ENCODE measurements at places on chromosomes 5 and 9.

DNA sequence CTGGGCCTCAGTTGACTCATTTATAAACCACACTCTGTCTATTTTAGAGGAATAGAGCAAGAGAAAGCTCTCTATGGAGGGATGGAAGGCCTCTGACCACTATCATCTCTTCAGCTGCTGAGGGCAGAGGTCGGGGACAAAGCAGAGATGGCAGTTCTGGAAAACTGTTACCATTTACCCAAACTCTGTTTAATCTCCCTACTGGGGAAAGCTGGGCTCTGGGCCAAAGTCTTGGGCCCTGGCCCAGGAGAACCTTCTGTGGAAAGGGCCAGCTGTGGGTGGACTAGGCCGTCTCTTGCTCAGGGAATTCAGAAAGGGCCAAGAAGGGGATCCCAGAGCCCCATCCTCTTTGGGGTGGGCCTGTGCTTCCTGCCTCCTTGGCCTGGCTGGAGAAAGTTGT is 100.0 kb downstream of the PSD2 start:
- no peak for DNase-seq

GRCh38 chr5:170819824-170820223 is 36.3 kb downstream of the GABRP start:
- no peak for DNase-seq

DNA sequence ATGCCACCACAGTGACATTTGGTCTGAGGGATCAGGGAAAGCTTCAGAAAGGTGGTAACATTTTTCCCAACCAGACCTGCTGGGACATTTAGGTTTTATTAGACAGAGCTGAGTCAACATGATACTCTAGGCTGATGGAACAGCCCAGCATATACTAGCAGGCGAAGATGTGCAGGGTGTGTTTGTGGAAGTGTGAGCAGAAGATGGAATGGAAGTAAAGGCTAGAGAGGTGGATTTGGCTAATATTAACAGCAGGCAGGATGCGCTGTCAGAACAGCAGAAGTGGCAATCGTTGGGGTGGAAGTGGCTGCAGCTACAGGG is 340.6 kb downstream of the ASTN2 start:
- no peak for DNase-seq

DNA sequence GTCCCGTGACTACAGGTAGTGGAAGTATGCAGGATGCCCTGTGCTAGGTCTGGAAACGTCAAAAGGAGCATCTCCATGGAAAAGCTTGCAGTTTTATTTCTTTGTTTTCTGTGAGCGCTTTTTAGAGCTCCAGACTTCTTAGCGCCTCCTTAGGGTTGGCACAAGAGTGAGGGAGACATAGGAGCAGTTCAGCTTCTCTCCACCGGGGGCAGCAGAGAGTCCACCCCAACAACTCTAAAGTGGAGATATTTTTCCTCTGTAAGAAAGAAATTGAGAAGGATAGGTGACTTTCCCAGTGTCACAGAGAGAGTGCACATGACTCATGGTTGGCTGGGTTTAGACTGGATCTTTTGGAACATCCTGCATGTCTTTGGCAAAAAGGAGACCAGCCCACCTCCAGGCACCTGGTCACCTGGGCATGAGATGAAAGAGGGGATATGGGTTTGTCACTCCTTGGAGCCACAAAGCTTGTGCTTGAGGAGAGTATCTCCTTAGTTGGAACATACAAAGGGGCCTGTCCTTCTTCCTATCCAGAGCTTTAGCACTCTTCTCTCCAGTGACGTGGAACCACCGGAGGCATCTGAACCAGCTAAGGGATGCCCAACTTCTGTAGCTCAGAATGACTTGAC is 637.7 kb downstream of the SEMA5A start:
- DNase-seq: no peak

- no peak for DNase-seq
Measured at GRCh38 chr5:28766565-28767158, 1728.3 kb upstream of the CDH9 start.

GRCh38 chr9:111599955-111600343 is 502 bp upstream of the PTGR1 start:
- DNase-seq: no peak

DNA sequence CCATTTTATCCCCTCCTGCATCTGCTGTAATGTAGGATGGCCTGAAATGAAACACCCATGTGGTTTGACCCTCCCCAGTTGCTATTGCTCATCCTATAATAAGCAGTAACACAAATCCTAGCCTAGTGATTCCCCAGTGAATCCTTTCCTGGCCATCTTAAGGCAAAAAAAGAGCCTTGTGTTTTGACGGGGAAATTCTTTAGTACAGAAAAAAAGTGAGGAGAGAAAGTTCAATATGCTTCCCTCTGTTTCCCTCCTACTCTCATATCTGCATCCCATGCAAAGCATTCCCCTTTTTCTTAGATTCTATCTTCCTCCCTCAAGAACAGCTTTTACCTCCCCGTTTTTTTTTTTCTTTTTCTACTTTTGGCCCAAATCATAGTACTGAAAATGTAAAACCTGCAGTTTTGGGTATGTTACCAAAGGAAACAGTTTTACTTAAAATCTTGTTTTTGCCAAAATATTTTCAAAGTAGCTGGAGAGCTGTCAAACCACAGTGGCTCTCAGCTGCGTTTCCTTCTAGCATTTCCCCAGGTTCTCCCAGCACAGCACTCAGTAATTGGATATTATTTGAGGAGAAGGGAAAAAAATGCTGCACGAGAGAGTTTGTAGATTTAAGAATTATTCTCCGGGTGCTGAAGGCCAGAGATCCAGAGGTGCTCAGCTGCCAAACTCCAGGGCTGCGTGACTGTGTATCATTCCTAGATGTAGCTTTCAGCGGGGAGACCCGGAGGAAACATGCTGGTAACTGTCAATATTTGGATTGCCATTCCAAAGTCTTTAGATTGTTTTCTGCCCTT is 321.4 kb downstream of the NPR3 start:
- DNase-seq: peak; percentile 79

DNA sequence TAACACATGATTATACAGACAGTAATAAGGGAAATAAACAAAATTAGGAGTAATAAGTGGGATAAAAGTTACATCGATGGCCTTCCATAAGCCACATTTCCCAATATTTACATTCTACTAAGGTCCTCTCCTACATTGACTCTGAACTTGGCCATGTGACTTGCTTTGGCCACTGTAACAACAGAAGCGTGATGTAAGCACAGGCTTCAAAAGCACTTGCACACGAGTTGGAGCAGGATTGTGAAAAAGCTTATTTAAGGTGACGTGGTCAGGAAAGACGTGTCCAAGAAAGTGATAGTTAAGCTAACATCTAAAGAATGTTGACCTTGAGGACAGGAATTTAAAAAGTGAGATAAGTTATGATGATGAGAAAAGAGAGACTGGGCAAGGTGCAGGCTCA is 9.8 kb upstream of the CEMIP2 start:
- DNase-seq: no peak

DNA sequence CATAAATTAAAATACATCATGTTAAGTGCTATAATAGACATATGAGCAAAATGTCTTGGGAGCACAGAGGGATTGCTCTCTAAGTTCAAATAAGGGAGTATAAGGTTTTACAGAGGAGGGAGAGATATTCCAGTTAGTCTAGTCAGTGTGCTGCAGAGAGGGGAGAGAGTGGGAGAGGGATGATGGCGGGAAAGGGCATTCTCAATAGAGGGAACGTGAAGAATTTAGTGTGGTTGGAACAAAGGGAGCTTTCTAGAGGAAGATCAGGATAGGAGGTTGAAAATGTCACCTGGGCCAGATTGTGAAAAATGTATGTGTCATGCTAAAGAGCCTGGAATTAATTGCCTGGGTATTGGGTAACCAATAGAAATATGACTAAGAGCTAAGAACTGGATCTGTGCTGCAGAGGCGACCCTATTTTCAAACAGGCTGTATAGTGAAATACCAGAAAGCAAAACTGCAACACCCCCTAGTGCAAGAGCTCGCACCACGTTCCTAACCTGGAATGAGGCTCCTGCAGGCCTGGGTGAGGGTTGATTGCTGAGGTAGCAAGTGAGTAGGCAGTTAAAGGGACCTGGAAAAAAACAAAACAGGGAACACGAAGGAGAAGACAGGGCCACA is 791.8 kb upstream of the C9orf72 start:
- DNase-seq: peak; percentile 56

Data from skeletal muscle cell (primary cell).